NCI-H446 treated with DMSO at 0.1 percent for 48 hours (cell line): ENCODE measurements at places on chromosomes 16 and 17.

DNA sequence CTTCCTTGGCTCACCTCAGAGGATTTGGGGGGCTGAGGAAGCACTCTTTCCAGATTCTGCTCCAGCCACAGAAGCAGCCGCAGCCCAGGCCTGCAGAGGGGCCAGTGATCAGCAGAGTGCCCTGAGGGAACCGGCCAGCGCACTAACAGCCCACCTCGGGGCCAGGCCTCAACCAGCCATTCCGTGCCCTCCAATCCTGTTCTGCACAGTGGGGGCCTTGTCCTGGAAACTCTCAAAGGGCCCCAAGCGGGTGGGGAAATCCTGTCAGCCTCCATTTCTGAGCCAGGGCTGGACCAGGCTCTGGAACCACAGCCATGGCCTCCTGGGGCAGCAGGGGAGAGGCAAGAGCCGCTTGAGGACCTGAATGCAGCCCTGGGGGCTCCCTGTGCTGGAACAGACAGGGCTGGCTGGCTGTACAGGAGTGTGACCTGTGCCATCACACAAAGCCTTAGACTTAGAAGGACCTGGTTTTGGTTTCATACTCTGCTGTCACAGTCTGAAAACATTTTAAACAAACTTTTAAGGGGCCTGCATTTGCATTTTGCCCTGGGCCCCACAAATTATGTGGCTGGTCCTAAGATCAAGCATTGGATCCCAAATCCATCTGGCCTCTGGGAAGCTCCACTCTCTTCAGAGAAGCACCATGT, 10.0 kb downstream of the CNGB1 start:
- DNase-seq: no peak

- DNase-seq: no peak
These were observed 11.4 kb downstream of the CCR7 start for GRCh38 chr17:40553694-40554534.

DNA sequence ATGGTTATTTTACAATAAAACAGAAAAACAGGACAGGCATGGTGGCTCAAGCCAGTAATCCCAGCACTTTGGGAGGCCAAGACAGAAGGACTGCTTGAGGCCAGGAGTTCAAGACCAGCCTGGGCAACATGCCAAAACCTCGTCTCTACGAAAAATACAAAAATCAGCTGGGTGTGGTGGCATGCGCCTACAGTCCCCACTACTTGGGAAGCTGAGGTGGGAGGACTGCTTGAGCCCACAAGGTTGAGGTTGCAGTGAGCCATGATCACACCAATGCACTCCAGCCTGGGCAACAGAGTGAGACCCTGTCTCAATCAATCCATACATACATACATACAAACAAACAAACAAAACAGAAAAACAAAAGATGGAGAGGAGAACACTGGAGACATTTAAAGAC, 45.6 kb downstream of the USP31 start:
- DNase-seq: no peak

DNA sequence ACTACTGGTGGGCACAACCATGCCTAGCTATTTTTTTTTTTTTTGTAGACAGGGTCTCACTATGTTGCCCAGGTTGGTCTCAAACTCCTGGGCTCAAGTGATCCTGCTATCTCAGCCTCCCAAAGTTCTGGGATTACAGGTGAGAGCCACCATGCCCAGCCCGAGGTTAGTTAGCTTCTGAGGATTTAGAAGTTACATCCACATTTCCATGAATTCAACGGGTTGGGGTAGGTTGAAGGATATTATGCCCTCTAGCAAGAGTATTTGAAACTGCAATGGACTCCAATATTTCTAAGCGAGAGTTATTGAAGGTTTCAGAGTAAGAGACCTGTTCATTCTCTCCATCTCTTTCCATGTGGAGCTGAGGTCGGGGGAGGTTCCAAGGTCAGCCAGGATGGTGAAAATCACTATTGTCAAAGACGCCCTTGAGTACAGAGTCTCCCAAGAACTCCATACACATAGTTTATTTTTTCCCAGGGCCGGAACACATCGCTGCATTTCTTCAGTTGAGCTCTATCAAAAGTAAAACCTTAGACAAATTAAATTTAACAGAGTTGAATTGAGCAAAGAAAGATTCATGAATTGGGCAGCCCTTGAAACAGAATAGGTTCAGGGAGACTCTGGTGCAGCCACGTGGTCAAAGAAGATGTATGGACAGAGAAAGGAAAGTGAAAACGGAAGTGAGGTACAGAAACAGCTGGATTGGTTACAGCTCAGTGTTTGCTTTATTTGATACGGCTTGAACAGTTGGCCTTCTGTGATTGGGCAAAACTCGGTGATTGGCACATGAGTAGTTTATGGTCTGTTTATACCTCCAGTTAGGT, 19.0 kb upstream of the ITPRIPL2 start:
- DNase-seq: no peak
